HS-27A (cell line): ENCODE measurements at places on chromosomes 7 and 10.

DNA sequence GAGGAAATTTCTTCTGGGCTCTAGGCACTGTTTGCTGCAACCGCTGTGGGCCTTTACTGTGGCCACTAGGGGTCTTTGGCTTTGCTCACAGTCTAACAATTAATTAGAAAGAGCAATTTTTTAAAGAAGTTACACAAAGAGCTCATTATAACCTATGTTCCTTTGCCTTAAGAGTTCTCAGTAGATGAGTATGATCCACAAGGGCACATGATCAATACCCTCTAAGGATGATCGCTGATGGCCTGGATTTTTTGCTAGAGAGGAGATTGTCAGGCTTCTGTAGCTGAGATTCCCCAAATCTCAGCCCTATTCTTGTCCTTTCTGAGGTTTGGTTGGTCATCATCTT lies 80.8 kb upstream of the RHOBTB1 start:
- DNase-seq = no peak

DNA sequence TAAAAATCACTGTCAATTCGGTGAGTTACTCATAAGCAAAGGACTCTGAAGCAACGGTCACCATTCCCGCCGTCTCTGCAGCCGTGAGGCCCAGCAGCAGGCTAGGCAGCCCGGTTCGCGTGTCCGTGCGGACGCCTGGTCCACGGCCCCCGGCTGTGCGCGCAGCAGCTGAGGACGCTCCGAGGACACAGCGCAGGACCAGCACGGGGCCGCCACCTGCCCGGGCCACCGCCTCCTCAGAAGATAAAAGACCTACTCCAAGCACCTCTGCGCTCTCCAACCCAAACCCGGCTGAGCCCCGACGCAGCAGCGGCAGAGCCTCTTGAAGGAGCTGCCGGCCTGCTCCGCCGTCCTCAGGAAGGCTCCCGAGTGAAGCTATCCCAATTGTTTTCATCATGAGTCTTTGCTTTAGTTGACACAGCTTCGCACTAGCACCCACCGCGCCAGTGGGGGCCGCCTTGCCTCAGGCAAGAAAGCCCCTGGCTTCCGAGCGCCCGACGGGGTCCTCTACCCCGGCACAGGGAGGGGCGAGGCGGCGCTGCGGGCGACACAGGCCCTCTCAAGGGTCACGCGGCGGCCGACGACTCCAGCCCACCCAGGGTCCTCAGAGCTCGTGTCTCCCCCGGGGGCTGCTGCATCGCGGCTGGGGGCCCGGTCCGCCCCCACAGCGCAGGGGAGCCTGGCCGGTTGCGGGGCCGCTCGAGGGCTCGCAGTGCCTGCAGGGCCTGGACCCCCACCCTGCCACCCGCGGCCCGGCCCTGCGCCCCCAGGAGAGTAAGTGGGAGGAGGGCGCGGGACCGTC lies 16.9 kb upstream of the GPR146 start:
- no peak for DNase-seq

DNA sequence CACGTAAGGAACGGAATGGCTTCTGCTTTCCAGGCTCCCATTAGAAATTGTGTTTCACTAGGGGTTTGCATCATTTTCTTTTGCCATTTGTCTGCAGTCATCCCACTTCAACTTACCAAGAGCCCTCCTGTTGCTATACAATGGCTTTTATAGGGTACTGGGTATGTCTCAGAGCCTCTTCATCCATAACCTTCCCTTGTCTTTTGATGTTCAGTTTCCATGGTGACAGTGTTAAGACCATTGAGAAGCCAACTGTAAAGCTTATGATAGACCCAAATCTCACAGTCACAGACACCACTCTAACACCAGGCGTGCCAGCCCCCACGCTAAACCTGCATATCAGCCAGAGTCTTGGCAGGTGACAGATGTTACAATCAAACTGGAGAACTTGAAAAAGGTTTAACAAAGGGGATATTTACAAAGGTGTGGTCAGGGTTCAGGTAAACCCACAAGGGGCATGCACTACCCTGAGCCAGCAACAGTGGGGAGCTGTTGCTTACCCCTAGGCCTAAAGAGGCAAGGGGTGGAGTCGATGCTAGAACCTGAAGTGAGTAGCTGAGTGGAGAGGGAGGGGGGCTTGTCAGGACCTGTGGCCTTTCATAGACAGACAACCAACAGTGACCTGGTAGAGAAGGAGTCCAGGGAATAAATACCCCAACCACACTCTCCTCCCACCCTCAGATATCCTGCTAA lies 53.2 kb upstream of the ABLIM1 start:
- DNase-seq = no peak

DNA sequence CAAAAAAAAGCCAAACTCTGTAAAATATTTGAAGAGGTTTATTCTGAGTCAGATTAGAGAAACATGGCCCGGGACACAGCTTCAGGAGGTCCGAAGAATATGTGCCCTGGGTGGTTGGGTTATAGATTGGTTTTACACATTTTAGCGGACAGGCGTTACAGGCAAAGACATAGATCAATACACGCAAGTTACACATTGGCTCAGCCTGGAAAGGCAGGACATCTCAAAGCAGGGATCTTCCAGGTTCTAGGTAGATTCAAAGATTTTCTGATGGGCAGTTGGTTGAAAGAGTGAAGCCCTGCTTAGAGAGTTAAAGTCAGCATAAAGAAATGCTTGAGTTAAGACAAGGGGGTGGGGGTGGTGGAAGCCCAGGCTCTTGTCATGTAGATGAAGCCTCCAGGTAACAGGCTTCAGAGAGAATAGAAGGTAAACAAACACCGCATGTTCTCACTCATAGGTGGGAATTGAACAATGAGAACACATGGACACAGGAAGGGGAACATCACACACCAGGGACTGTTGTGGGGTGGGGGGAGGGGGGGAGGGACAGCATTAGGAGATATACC lies 464.3 kb upstream of the ADARB2 start:
- DNase-seq = no peak

GRCh38 chr10:75651417-75651816 lies 220.0 kb downstream of the LRMDA start:
- no peak for DNase-seq

DNA sequence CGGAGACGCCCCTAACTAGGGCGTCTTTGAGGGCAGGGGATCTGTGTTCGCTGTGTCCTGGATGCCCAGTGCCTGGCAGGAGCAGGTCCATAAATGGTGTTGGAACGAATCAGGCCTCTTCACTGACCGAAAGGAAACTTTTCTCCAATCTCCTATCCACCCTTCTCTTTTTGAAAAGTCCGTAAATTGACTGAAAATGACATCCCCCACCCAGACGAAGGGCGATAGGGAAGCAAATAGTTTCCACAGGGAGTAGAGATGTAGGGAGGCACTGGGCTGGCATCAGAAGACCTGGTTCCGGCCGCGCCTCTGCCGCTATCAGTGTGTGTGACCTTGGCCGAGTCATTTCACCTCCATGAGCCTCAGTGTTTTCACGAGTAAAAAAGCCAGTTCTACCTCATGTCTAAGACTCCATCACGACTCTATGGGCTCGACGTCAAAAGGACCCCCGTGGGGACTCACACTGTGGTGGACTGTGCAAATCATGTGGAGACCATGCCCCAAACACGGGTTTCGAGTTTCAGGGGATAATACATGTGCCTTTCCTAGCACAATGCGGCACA lies 497 bp upstream of the RAB11FIP2 start:
- no peak for DNase-seq

DNA sequence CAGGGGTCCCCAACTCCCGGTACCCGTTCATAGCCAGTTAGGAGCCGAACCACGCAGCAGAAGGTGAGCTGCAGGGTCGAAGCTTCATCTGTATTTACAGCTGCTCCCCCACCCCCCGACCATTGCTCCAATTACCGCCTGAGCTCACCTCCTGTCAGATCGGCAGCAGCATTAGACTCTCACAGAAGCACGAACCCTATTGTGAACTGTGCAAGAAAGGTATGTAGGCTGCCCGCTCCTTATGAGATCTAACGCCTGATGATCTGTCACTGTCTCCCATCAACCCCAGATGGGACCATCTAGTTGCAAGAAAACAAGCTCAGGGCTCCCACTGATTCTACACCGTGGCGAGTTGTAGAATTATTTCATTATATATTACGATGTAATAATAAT lies 14.6 kb upstream of the AZGP1 start:
- DNase-seq = no peak

DNA sequence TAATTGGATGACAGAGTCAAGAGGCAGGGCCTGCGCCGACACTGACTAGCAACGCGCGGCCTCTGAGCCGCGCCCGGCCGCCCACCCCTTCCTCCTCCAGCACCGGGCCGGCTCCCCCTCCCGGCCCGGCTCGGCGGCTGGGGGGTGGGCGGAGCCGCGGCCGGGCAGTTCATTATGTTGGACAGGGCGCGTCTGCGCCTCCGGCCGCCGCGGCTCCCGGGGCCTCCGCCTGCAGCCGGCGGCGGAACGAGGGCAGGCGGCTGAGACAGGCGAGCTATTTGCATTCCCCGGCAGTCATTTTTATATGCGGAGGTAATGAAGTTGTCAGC lies 106.7 kb downstream of the SNX10 start:
- DNase-seq = no peak

- no peak for DNase-seq
These were observed 45.5 kb upstream of the C10orf71 start for GRCh38 chr10:49253340-49253906.
